Brain (organoid and tissue), 16 donors: ENCODE measurements at places on chromosomes 7 and 10. TPM values are rescaled to one million over a fixed set of nuclear protein-coding genes. Genes with fewer than 3 reads are reported as not detected.

Gene POLR1F
- polyA plus RNA-seq = 2.6 TPM

Gene PRLHR
- not detected for polyA plus RNA-seq

Gene TFAM
- 27.0 TPM for polyA plus RNA-seq

Gene IGFBP3
- polyA plus RNA-seq = 39.9 TPM

Gene OR2A42
- not detected for polyA plus RNA-seq

Gene DNAJC30
- polyA plus RNA-seq = 10.5 TPM

Gene NPTX2
- polyA plus RNA-seq = 90.5 TPM

Gene SEMA3E
- 0.31 TPM for polyA plus RNA-seq

Gene NRP1
- polyA plus RNA-seq = 11.6 TPM

Gene WIPF3
- 17.6 TPM for polyA plus RNA-seq

Gene CRHR2
- 0.49 TPM for polyA plus RNA-seq

Gene TRPV6
- not detected for polyA plus RNA-seq

Gene STEAP1
- 0.32 TPM for polyA plus RNA-seq

Gene FGL2
- polyA plus RNA-seq = 0.85 TPM

Gene FRMD4A
- polyA plus RNA-seq = 23.0 TPM

Gene NANOS1
- 2.8 TPM for polyA plus RNA-seq

Gene WNT8B
- 0.80 TPM for polyA plus RNA-seq

Gene HMX2
- 18.3 TPM for polyA plus RNA-seq

Gene RARRES2
- 33.0 TPM for polyA plus RNA-seq

Gene GPR15LG
- not detected for polyA plus RNA-seq

Gene HDAC9
- 18.5 TPM for polyA plus RNA-seq

Gene ASAH2
- polyA plus RNA-seq = 0.31 TPM

Gene FGFR2
- polyA plus RNA-seq = 88.5 TPM

Gene C10orf53
- polyA plus RNA-seq = not detected

Gene NODAL
- 1.3 TPM for polyA plus RNA-seq

Gene HOXA1
- not detected for polyA plus RNA-seq

Gene CALML3
- polyA plus RNA-seq = 11.9 TPM

Gene BTBD16
- 0.97 TPM for polyA plus RNA-seq

Gene HOXA2
- not detected for polyA plus RNA-seq

Gene MYO3A
- polyA plus RNA-seq = 29.6 TPM

Gene CYP2E1
- 1.6 TPM for polyA plus RNA-seq

Gene ANXA8L1
- polyA plus RNA-seq = not detected

Gene NXPH1
- 5.5 TPM for polyA plus RNA-seq

Gene NYAP1
- 20.8 TPM for polyA plus RNA-seq

Gene ANKRD22
- not detected for polyA plus RNA-seq

Gene GJC3
- 1.6 TPM for polyA plus RNA-seq

Gene FOXI2
- polyA plus RNA-seq = not detected

Gene DNAH11
- not detected for polyA plus RNA-seq

Gene HTR5A
- 2.1 TPM for polyA plus RNA-seq

Gene IDI2
- not detected for polyA plus RNA-seq

Gene AGR2
- polyA plus RNA-seq = 2.0 TPM

Gene SSMEM1
- polyA plus RNA-seq = not detected

Gene STK32C
- polyA plus RNA-seq = 72.6 TPM

Gene SPACDR
- polyA plus RNA-seq = 1.6 TPM

Gene CH25H
- 1.3 TPM for polyA plus RNA-seq

Gene ALOX5
- 1.2 TPM for polyA plus RNA-seq
